ENCODE measurements at places on chromosomes 5 and 9.

DNA sequence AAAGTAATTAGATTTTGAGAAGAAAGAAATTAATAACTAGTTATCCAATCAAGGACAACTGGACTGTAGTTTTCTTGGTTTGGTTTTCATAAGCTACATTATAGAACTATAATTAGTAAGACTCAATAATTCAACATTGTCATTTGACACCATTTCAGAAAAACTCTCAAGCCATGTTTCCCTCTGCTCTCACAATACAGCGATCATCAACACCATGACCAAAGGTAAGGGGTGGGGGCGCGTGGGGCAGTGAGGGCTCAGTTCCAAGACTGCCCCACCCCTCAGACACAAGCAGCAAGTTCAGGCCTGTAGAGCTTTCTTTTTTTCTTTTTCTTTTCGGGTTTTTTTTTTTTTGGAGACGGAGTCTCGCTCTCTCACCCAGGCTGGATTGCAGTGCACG lies 6.4 kb downstream of the CMBL start:
- DNase-seq = no peak

- DNase-seq = no peak
Measured at GRCh38 chr5:96880444-96881164, 4.3 kb downstream of the ERAP2 start.

GRCh38 chr9:120936011-120936763 lies 9.6 kb upstream of the TRAF1 start:
- DNase-seq = no peak

GRCh38 chr9:113641100-113641885 lies 177.8 kb downstream of the RGS3 start:
- no peak for DNase-seq

DNA sequence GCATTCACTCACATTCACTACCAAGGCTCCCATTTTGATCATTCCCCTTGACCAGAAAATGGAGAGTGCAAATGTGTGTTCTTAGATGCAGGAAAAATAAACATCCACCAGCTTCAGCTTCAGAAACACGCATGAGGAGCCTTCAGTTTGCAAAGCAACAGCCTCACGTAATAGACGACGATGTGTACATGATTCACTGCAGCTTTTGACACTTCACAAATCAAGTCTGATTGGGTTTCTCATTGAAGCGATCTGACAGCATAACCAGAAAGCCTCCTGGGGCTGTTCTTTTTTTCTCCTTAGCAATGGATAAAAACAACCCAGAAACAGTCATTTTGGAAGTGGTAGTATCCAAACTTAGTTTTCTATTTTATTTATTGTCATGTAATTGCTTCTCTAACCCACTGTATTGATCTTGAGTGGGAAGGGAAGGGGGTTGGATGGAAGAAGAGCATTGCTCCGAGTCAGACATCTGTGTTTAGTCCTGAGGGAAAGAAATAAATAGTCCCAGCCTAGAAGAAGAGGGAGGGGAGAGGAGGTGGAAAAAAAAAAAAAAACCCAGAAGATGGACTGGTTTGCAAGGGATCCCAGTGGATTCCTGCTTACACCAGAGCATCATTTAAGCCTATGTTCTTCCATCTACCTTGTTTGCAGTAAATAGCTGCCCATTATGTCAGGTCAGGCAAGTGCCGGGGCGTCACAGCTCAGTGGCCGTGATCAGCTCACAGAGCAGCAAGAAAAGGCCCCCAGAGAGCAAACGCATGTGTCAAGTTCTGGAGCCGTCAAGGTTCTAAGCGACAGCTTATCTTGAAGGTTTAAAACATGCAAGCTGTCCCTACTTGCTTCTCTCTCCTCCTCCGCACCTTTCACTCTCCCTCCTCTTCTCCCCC lies 190.2 kb upstream of the SNX2 start:
- no peak for DNase-seq

DNA sequence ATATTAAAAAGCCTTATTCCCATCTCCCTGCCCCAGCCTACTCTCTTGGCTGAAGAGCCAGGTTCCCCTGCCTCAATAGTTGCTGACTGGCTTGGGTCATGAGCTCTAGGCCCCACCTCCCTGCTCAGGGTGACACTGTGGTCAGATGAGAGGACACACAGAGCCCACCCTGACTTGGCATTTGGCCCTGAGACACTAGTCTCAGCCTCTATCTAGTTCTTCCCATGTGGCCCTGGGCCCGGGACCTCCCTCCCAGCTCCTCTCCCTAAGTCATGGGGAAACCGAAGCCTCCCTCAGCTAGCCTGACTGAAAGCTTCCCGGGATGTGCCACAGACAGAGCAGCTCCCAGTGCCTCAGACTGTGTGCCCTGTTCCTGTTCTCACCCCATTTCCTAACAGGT lies 5.8 kb upstream of the MYOZ3 start:
- DNase-seq = no peak

DNA sequence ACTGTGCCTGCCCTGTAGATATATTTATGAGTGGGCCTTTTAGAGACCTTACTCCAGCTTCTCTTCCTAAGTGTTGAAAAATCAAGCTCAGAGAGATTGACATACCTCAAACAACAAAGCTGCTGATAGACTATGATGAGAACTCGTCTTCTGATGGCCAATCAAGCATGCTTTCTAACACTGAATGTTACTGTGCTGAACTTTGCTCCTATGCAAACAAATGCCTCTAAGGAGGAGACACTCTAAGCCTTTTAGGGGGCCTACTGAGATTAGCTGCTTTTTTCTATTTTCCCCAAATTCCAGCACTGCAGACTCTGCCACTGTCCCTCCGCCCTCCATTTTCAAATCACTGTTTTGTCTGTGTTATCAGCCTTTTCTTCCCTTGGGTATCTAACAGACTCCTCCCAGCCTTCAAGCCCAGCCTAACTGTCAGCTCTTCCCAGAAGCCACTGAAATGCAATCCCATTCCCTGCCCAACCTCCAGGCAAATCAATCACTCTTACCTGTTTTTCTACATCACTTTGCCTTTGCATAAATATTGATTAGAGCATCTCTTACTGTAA lies 39.5 kb downstream of the TXNDC8 start:
- no peak for DNase-seq

GRCh38 chr9:80664327-80665210 lies 1024.8 kb downstream of the TLE1 start:
- no peak for DNase-seq

GRCh38 chr9:27125936-27126335 lies 16.9 kb downstream of the TEK start:
- DNase-seq = no peak

- no peak for DNase-seq
Measured at GRCh38 chr9:17776735-17777134, 197.9 kb downstream of the SH3GL2 start.

- no peak for DNase-seq
Measured at GRCh38 chr9:138070815-138071214, 193.2 kb downstream of the CACNA1B start.

GRCh38 chr9:77464661-77465060 lies 183.5 kb downstream of the GNA14 start:
- DNase-seq = no peak

DNA sequence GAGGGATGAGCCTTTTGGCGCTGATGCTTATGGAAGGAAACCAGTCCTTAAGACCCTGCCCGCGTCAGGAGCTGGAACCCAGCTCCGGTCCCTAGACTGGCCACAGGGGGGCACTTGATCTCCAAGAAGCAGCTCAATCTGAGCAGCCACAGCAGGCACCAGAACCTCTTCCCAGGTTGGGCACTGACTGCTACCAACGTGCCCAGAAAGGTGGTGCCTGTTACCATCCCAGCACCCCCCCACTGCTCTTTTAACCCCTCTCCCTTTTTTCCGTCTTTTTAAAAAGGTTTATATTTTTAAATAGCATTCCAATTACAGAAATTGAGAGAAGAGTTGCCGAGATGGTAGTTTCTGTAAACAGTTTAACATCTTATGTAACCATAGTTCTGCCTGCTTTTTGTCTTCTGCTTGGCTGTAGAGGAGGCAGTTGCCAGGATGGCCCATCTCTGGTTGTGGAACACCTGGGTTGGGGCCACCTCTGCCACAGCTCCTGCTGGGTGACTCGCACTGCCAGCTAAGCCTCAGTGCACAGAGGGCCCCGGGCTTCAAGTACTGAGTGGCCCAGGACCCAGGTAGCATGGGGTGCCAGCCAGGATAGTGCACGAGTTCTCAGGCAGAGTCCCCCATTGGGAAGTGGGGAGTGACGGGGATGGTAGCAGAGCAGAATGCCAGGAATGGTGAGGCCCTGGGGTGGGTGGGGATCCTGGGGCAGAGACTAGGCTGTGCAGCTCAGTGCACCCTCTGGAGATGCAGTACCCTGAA lies 62.8 kb downstream of the PFDN1 start:
- DNase-seq = no peak

- no peak for DNase-seq
Measured at GRCh38 chr5:123387313-123387712, 35.9 kb downstream of the CEP120 start.

DNA sequence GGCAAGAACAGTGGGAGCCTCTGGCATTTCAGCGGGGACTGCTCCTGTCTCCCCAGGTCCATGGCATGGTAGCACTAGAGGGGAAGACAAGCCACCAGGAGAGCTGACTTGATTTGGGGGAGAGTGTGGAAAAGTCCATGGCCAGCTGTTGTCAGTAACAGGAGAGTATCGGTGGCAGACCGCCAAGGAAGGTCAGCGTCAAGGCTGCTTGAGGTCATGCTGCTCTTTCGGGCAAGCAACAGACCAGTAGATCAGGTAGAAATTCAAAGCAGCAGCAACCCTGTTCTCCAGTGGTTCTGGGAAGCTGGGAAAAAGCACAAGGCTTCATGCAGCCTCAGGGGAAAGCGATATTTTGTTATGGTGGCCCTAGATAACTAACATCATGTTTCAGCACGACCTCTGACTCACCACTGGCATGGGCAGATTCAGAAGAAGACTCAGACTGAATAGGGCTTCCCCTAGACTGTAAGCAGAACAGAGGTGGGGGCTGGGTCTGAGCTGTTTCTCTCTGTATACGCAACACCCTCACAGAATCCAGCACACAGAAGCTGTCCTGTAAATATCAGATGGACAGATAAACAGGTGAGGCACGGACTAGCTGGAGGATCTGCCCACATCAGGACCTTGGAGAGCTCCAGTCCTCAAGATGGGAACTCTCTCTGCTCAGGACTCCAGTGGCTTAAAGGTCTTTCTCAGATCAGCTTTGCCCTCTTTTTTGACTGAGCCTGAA lies 35.2 kb upstream of the PLEKHG4B start:
- DNase-seq = no peak

DNA sequence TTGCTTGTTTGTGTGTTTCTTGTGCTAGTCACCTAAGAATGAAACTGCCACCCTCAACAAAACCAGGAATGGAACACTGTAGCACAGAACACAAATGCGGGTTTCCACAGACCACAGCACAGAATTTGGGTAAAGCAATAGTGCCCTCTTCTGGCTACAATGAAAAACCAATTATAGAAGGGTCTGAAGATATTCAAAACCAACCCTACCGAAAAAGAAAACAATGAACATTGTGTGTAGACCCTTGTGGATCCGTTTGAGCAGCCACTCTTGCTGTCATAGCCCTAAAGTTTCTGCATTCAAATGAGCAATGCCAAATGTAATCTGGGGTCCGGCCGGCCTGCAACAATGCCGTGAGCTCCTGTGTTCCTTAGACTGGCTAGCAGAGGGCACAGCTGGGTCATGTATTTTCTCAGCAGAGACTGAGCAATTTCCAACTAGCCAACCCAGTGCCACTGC lies 8.3 kb upstream of the ENC1 start:
- DNase-seq = no peak

GRCh38 chr5:160339406-160340130 lies 27.2 kb upstream of the CCNJL start:
- DNase-seq = no peak

GRCh38 chr9:106405871-106406435 lies 457.0 kb upstream of the ZNF462 start:
- DNase-seq = no peak

DNA sequence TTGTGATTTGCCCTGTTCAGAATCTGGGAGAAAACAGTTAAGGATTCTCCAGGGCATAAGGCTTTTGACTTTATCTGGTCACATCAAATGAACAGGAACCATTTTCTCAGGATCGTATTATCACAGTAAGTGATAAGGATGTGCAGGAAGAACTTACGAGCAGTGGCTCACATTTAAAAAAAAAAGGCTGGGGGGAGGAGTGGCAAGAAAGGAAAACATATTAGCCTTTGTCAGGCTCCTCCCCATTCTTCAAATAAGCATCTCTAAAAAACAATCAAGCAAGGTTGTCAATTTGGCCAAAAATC lies 234.3 kb upstream of the TMEM161B start:
- DNase-seq = no peak

DNA sequence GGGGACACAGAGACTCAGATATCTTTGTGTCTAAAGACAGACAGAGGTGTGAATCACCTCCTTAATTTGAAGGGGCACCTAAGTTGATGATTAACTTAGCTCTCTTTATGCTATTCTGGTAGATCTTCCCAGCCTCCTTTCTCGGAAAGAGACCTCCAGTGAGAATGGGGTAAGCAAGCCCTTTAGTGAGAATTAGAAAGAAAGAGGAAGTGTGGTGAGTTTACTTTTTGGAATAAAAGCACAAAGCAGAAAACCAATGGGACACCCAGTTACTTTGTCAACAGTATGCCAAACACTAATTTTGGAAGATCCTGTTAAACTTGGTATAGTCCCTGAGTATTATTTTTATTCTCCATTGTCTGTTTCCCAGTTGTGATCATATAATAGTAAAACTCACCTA lies 302.8 kb upstream of the RASA1 start:
- DNase-seq = no peak

DNA sequence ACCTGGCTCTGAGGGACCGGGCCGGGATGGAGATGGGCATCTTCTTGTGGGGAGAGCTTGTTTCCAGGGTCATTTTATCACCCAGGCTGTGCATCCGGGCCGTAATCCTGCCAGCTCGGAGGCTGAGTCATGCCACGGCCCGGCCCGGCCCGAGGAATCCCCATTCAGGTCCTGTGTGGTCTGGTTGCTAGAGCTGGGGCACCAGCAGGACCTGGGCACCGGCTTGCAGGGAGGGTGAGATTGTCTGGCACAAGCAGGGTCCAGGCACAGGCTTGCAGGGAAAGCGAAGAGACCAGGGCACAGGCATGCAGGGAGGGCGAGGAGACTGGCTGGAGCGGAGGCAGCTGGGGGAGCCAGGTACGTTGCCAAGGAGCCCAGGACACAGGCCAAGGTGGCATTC lies 106.8 kb downstream of the RXRA start:
- DNase-seq = no peak

GRCh38 chr5:64576250-64576649 lies 70.4 kb downstream of the RGS7BP start:
- DNase-seq = no peak

DNA sequence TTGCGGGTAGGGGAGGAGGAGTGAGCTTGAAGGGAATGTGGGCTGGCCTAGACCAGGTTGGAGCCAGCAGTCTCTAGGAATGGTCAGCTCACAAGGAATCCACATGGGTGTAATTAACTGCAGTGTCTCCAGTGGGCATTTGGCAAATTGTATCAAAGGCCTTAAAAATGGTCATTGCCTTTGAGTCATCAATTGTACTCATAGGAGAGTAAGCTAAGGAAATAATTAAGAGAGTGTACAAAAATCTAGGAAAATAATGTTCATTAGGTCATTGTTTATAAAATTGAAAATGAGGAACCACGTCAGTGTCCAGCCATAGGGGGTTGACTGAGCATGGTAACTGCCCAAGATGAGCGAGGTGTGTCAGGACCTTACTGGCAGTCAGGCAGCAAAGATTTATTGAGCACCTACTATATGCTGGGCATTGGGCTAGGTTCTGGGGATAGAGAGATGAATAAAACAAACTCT lies 29.8 kb upstream of the RPL26L1 start:
- no peak for DNase-seq

- no peak for DNase-seq
Measured at GRCh38 chr9:138103111-138103848, 225.7 kb downstream of the CACNA1B start.

- no peak for DNase-seq
Measured at GRCh38 chr5:98975682-98976407, 47.0 kb upstream of the CHD1 start.

- DNase-seq = no peak
Measured at GRCh38 chr5:119070578-119070827, 384 bp upstream of the DMXL1 start.
